AML-193 (cell line): ENCODE measurements at places on chromosomes 2 and 18.

DNA sequence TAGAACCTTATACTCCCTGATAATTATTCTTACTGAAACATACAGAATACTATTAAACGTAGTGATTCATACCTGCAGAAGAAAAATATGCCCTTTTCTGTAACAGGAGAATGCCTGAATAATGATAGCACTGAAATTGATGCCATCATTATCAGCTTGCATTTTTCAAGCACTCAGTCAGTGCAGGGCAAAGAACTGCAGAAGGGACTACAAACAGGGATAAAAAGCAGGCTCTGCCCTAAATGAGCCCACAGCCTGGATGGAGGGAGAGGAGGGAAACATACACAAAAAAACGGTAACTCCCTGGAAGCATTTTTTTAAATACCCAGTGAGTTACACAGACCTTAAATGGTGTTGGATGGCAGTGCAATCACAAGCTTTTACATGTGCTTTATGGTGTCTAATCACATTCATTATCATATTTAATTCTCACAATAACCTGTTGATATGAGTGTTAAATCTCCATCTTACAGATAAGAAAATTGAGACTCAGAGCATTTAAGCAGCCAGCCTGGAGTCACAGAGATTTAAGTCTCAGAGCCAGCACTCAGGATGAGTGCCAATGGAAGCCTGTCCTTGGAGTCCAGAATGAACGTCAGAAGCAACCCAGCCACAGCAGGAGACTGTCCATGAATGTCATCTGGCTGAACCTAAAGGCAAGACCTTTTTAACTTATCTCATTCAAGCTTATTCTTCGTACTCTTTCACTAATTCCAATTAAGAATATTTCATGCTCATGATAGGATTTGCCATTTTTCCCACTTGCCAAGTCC lies 139.3 kb upstream of the CTNNA2 start:
- no peak for DNase-seq

DNA sequence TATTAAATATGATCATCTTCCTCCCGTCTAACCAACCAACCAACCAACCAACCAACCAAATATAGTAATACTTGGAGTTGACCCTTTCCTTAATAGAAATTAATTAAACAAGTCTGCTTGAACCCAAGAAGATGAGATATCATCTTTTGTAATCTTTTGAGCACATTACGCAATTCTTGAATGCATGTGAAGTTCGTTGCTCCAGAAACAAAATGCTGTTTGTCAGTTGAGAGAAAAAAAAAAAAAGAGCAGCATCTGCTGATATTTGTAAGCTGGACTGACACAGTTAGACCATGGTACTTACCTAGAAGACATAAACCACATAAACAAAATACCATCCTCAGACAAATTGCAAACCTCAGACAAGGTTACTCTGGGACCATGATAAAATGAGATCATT lies 9.2 kb upstream of the SERPINB2 start:
- DNase-seq = peak; percentile 79

GRCh38 chr2:70537840-70538239 lies 15.8 kb downstream of the TGFA start:
- DNase-seq = no peak

- DNase-seq = no peak
Observed at GRCh38 chr2:137951586-137951985, 12.7 kb upstream of the HNMT start.

- no peak for DNase-seq
Observed at GRCh38 chr18:48310353-48310752, 98.8 kb downstream of the ZBTB7C start.

DNA sequence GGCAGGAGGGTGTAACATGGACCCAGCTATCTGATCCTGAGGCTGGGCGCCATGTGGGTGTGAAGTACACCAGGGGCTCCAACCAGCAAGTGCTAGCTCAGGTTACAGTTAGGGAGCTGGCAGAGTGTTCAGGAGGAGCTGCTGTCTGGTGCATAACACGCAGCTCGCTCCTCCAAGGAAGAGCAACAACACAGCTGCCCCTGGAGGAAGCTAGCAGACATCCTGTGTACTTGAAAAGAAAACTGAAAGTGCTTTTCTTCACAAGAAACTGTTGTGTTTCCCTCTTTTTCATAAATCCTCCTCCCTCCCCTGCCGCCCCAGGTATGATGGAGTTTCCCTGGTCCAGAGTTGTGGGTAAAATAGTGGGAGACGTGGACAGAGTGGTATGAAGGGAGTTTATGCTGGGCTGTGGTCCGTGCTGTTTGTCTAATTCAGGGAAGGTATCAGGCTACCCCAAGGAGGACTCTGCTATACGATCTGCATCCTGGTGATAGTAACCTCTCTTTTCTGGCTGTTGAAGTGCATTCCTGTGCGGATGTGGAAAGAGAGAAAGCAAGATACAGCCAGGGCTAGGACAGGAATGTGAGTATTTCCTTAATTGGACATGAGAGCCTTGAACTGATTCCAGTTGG lies 6.1 kb upstream of the LBH start:
- DNase-seq = peak; percentile 19

DNA sequence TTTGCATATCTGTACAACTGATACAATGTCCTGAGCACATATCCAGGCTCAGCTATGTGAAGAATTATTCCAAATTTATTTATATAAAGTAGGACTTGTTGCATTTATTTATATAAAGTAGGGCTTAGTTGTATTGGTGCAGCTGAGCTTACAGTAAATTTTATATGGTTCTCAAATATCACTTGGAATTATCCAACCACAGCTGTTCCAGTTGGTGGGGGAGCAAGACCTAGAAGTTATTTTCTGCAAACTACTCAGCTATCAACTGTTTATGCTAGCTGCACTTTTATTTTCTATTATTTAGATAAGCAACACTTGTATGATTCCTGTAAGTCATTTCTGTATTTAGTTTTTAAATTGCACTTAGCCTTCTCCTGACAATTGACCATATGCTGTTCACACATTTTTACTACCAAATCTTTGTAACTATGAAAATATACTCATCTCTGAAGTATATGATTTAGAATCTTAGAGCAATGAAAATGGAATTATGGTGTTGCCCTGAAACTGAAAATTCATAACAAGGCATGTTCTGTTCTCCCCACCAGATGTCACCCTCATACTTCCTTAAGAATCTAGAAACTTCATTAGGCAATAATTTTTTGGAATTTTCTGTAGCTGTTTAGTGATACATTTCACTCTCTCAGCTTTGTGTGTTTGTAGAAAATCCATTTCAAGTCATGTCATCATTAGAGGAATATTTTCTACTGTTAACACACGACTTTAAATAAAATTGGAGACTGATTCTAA lies 157.0 kb upstream of the CBLN2 start:
- DNase-seq = peak; percentile 6

DNA sequence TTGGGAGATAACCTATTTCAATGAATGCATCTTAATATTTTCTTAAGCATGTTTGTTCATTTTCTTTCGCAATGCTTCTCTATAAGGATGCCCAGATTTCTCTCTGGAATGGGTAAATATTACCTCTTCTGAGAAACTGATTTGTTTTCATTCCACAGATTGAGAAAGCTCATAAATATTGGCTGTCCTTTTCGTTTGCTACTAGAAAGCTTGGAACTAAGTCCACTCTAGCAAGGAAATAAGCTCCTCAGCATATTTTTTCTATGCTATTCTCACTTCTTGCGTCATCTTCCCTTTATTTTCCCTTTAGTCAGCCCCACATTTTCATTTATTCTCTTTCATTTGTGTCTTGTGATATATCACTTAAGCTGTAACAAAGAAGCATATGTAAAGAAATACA lies 76.3 kb downstream of the ANTXR1 start:
- no peak for DNase-seq

DNA sequence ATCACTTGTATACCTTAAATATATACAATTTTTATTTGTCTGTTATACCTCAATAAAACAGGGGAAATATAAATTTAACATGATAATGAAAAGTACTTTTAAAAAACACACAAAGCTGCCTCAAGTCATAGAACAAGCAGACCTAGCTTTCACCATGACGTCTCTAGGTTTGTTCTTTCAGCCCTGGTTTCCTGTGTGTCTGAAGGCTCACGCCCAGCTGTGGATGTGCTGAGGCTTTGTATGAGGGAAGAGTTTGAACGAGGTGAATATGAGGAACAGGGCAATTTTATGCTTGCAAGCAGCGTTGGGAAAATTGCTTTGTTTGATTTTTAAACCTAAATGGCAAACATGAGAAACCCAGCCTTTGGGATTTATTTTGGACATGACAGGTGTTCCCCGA lies 15.3 kb downstream of the SH3RF3 start:
- no peak for DNase-seq

- DNase-seq = no peak
Observed at GRCh38 chr2:46179037-46179621, 118.1 kb upstream of the EPAS1 start.

- no peak for DNase-seq
Observed at GRCh38 chr2:135663148-135663700, 78.4 kb upstream of the UBXN4 start.

- no peak for DNase-seq
Observed at GRCh38 chr18:4789506-4789905, 334.4 kb upstream of the DLGAP1 start.

DNA sequence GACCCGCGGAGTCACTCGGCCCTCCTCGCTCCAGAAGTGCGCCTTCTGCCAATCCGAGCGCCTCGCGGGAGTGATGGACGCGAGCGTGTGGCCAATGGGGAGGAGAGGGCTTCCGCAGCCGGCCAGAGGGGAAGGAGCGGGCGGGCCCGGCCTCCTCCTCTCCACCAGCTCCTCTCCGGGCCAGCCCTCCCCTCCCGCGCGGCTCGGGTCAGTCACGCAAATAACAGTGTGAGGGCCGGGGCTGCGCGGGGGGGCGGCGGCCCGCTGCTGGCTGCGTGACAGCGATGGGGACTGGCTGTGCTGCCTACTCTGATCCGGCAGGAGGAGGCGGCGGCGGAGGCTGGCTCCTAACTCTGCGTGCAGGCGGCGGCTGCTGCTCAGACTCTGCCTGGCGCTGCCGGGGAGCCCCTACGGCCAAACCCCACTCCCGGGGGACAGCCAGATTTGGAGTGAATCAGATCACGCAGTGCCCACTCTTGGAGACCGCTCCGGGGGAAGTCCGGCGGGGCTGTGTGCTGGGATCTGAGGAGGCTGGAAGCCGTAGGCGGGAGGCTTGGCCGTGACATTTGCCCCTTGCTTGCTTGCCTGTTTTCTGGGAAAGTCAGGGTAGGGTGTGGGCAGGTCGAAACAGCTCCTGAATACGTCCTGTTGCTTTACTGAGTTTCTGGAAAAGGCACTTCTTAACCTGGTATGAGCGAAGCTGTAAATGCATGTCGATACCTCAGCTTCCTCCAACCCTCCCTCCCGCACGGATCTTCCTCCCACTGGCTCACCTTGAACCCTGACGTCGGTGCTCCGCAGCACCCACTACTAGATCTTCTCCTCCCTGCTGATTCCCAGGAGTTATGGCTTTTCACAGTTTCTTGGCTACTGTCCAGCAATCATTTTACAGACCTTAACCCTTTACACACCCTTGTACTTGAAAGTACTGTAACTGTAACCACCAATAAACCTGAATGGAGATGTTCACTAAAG lies 97.9 kb upstream of the SERTAD2 start:
- peak; percentile 100 for DNase-seq

DNA sequence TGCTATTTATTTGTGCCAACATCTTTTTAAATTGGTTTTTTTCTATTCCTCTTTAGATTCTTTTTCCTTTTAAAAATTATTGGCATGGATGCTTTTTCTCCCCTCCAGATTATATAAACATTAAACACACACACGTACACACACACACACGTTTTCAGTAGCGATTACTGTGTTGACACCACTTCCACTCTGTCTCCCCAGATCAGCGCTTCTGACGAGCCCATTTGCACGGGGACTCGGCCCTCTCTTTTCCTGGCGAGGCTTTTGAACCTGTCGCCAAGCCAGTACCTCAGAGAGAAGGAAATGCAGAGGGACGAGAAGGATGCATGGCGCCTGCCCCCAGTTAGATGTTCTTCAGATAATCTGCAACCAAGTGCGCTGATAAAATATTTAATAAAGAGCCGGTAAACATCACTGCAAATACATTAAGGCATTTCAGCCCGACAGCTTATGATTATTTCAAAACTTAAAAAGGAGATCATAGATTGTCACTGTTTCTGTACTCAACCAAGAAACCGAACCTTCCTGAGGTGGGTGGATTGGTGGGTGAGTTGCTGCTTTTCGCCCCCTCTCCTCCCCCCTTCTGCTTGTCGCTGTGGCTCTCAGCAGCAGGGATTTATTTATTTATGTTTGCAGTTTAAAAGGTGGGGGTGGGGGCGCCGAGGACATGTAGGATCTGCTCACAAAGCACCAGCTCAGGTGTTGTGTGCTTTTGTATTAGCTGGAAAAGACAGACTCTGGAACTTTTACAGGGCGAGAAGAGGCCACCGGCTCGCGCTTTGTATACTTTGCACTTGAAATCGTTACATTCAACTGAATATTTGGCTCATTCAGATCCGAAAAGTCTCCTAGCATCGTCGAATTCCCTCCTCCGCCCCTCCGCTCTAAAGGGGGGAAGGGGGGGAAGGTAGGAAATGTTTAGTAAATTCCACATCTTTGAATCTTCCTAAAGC lies 787 bp upstream of the TBR1 start:
- DNase-seq = no peak

- DNase-seq = no peak
Observed at GRCh38 chr2:168256448-168256847, 9.1 kb upstream of the STK39 start.

DNA sequence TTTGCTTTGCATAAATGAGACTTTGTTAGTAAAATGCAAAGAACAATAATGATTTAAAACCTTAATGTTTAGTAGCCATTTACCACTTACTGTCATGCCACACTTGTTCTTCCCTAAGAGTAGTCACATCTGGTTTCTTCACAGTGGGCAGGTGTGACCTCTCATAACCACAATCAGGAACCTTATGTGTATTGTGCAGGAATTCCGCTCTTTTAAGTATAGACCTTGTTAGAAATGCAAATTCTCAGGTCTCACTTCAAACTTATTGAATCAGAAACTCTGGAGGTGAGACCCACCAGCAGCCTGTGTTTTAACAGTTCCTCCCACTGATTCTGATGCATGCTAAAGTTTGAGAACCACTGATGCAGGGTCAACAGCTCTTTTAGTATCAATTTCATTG lies 518.8 kb upstream of the MEX3C start:
- no peak for DNase-seq

- no peak for DNase-seq
Observed at GRCh38 chr18:5451150-5451549, 92.6 kb downstream of the EPB41L3 start.

- peak; percentile 88 for DNase-seq
Observed at GRCh38 chr2:43293744-43294695, 67.6 kb upstream of the ZFP36L2 start.

- DNase-seq = peak; percentile 63
Observed at GRCh38 chr2:231800493-231801091, 14.3 kb downstream of the COPS7B start.

GRCh38 chr2:237431372-237431771 lies 17.4 kb upstream of the COL6A3 start:
- no peak for DNase-seq

GRCh38 chr2:70686577-70687460 lies 81.2 kb downstream of the ADD2 start:
- DNase-seq = peak; percentile 53
